ENCODE measurements at places on chromosomes 7 and 10. TPM values are rescaled to one million over a fixed set of nuclear protein-coding genes. Genes with fewer than 3 reads are reported as not detected.

The DNA2 gene
- total RNA-seq, result 8.2 TPM

The ZNF425 gene
- 5.9 TPM for total RNA-seq

The MBL2 gene
- not detected for total RNA-seq

The SSC4D gene
- total RNA-seq, result 0.31 TPM

The THSD7A gene
- 2.0 TPM for total RNA-seq

The PAPOLB gene
- total RNA-seq, result 0.10 TPM

The SUN3 gene
- not detected for total RNA-seq

The ASB15 gene
- total RNA-seq, result not detected

The TMEM213 gene
- not detected for total RNA-seq

The SP8 gene
- total RNA-seq, result not detected

The RELN gene
- total RNA-seq, result 0.52 TPM

The POM121L12 gene
- not detected for total RNA-seq

The ZNF727 gene
- not detected for total RNA-seq

The SEMA3A gene
- 3.7 TPM for total RNA-seq

The MUC12 gene
- total RNA-seq, result not detected

The TRIM50 gene
- total RNA-seq, result not detected

The AKR1C2 gene
- not detected for total RNA-seq
